ENCODE measurements at places on chromosomes 4 and X.

DNA sequence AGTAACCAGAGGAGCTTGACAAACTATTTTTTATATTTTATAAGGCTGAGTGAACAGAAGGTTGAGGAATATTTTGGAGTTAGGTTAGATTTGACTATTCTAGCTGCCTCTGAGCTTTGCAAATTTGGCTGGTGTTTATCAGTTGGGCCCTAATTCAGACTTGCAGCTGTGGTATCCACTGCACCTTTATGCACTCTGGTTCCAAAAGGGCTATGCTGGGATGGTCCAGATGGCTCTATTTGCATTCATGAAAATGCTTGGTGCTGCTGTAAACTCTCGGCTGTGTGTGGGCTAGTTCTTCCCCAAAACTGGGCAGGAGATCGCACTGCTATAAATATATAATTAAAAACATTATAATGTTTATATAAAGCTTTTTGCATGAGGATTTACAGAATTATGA is 106.3 kb downstream of the REPS2 start:
- no peak for DNase-seq

- DNase-seq: no peak
These were observed 179.2 kb upstream of the HCCS start for GRCh38 chrX:10931976-10932375.

- no peak for DNase-seq
These were observed 37.4 kb upstream of the SLC10A4 start for GRCh38 chr4:48445704-48446103.

GRCh38 chrX:156001001-156001666 is 3.6 kb downstream of the IL9R start:
- DNase-seq: no peak

DNA sequence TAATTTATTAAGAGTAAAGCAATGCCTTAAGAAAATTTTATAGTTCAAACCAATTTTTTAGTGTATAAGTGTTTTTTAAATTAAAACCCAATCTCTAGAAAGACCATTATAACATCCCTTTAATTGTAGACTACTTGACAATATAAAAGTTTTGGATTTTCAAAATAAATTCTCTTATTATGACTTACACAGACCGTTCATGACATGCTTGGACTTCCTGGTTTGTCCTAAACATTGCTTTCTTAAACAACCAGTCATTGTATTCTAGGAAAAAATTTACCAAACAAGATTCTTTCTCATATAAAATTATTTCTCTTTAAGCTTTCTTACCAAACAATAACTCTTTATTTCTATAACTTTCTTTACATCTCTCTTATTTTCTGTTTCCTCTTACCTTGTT is 49.0 kb upstream of the CXorf51A start:
- no peak for DNase-seq

GRCh38 chrX:118983513-118983912 is 9.1 kb downstream of the LONRF3 start:
- no peak for DNase-seq

GRCh38 chr4:25925486-25926201 is 11.6 kb downstream of the SMIM20 start:
- DNase-seq: no peak

GRCh38 chrX:134251241-134251640 is 14.3 kb downstream of the CCDC160 start:
- DNase-seq: no peak

DNA sequence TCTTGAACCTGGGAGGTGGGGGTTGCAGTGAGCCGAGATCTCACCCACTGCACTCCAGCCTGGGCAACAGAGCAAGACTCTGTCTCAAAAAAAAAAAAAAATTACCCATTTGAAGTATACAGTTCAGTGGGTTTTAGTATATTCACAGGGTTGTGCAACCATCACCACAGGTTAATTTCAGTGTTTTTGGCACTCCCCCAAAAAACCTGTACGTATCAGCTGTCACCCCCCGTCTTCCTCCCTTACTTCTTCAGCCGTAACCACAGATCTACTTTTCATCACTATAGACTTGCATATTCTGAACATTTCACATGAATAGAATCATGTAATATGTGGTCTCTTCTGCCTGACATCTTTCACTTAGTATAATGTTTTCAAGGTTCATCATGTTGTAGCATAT is 11.7 kb upstream of the PTTG2 start:
- no peak for DNase-seq

- DNase-seq: no peak
These were observed 130.5 kb downstream of the ATXN3L start for GRCh38 chrX:13189380-13189779.

DNA sequence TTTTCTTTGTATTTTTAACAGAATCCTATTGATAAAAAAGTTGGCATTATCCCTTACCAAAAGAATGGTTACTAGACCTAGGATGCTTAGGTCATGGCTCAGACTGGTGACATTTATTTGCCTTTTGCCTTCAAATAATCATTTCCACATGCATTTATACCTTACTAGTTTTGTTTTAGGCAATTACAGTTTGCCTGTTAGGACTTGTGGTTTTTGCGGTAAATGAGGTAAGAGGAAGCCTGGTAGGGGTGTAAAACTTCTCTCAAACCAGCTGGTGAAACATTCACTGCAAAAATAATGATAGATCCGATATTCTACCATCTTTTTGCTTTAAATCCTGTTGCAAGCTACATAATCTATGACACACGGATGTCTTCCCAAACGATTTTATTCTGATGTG is 12.1 kb downstream of the LAMP2 start:
- peak; percentile 32 for DNase-seq

DNA sequence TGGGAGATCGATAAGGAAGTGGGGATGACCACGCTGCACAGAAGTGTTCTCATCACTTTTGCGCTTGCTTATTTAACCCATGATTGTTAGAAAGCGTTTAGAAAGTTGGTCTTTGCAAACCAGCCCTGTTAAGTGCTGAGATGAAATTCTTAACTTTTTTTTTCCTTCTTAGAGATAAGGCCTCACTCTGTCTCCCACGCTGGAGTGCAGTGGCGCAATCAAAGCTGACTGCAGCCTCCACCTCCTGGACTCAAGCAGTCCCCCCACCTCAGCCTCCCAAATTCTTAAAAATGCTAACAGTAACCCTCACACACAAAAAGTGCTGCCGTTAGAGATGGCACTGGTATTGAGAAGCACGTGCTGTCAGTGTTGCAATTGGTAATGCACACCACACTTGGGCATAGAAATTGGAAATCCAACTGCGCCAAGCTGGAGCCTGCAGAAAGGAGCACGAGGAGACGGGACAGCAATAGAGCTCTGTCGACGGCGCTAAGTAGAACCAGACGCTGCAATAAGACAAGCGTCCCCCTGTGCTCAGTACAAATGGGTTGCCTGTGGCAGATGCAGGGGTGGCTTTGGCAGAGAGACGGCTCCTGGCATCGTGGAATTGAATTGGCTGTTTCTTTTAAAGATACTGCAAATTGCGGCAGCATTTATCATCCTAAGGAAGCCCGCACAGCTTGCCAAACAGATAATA is 113.4 kb downstream of the TBL1X start:
- DNase-seq: no peak

DNA sequence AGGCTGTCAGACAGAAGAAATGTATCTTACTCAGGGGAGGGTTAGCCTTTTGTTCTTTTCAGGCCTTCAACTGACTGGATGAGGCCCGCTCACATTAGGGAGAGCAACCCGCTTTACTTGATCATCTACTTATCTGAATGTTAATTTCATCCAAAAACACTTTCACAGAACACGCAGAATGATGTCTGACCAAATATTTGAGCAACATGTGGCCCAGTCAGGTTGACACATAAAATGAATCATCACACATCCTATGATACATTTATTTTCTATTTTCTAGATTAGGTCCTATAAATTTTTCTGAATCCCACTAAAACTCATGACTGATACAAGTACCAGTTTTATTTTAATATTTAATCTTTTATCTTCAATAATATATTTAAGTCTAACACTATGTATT is 260.3 kb downstream of the IL15 start:
- no peak for DNase-seq

DNA sequence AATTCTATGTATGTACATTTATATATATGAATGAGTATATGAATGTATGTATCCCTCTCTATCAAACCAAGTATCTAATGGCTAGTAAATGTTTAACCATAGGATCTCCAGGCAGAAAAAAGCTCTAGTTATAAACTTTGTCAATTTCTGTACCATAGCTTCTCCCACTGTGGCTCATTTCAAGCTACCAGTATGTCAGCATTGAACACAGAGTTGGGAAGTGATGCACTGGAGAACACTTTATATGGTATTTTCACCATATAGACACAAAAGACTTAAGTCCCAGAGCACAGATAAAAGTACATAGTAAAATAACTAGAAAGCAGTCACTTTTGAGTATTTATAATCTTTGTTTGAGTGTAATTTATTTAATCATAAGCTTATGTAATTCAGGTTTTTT is 53.9 kb upstream of the ATP8A1 start:
- DNase-seq: no peak

DNA sequence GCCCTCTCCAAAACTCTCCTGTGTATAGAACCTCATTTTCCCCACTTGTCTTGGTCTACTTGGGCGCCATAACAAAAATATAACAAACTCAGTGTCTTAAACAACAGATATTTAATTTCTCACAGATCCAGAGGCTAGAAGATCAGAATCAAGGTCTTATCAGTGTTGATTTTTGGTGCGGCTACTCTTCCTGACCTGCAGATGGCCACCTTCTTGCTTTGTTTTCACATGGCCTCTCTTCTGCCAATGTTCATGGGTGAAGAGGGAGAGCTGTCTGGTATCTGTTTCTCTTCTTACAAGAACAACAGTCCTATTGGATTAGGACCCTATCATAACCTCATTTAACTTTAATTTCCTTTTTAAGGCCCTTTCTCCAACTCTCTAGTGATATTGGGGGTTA is 177.3 kb downstream of the PABPC4L start:
- DNase-seq: no peak

DNA sequence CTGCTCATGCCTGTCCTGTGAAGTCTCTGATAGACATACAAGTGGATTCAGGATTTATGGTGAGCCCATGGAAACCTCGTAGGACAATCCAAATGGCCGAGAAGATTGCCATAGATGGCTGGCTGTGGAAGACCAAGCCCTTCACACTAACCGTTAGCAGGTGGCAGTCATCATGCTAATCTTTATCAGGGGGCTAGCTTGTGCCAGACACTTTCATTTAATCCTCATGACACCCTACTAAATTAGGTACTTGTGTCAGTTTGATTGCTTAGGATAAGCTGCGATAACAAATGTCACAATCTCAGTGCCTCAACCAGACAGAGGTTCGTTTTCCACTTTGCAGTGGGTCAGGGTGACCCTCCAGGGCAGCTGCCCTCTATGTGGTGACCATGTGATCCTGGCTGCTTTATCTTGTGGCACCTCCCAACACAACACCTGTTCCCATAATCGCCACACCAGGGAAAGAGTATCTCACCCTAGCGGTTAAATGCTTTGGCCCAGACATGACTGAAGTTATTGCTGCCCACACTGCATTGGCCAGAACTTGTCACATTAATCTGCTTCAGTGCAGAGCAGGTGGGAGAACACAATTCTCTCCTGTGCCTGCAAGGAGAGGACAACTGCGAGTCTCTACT is 60.8 kb downstream of the REPS2 start:
- DNase-seq: no peak

GRCh38 chr4:66266035-66266434 is 595.7 kb upstream of the EPHA5 start:
- no peak for DNase-seq

DNA sequence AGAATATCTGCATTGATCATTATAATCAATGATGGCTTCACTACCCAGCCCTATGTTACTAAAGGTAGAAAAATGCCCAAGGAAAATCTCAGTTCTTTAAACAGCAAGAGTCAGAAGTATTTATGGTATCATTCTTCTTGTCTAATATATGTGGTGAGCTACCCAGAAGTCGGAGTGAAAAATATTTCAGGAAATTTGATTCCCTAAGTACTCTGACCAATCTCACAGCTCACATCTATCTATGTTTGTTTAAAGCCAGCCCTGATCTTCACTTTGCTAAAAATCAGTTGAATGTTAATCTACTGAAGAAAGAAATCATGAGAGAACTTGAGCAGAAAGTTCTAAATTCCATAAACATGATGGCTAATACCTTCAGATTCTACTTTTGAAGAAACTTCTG is 522.9 kb upstream of the SLIT2 start:
- DNase-seq: no peak

GRCh38 chrX:29233592-29234183 is 646.4 kb downstream of the IL1RAPL1 start:
- DNase-seq: no peak

DNA sequence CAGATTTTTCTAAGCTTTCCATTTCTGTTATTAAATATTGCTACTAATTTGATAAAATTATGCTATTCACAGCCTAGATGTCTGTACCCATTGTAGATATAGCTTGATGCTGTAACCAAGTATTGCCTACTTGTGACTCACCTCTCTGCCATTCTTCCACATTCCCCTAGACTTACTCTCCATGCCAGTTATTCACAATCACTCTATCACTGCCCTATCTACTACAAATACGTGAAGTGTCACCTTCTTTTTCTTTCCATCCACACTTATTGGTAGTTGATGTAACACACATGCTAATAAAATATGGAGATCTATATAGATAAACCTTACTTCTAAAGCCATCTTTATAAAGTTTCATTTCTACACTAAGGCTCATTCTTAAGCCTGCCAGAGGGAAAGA is 179.4 kb upstream of the PACRGL start:
- no peak for DNase-seq

- no peak for DNase-seq
These were observed 8.8 kb downstream of the CHST7 start for GRCh38 chrX:46582325-46582724.

- no peak for DNase-seq
These were observed 61.0 kb downstream of the STX18 start for GRCh38 chr4:4480685-4481398.

DNA sequence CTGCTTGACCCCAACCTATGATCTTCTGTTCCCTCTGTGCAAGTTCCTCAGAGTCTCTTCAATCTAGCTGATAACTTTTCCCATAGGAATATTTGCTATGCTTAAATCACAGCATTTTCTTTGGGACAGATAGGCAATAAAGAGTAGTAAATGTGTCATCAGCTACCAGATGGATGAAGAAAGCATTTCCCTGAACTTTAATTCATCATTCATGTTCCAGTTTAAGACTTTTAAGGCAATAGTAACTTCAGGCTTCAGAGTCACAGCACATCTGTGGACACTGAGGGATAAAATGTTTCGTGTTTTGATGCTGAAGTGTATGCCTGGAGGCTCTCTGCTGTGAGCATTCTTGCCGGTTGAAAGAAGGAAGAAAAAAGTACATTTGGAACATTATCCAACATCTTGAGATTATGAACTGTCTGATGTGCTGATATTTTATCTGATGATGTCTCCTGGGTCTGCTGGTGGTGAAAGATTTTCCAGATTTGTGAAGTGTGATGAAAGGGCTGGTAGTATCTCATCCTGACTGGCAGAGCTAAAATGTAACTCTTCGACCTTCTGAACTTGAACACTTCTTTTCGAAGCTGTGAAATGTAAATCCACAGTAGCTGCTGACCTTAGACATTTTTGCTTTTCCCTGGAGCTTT is 133.7 kb downstream of the DCLK2 start:
- no peak for DNase-seq

DNA sequence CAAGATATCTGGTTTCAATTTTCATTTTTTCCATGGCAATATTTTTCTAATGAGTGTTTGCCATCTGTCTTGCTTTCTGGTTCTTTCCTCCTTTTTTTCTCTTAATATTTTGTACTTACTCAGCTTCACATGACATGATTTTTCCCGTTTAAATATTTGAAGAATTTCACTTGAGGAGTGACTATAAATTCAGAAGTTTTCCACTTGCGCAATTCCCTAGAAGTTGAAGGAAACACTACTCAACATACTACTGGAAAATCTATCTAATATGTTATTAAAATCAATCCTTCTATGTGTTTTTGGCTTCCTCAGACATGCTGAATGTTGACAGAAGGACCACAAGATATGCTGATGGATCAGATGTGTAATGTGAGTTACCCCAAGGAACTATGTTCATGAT is 36.8 kb upstream of the BANK1 start:
- DNase-seq: no peak

All from CD4-positive, alpha-beta T cell treated with Interleukin-6 at 100 ng/mL for 8 hours (primary cell).